Endothelial cell of umbilical vein (primary cell): ENCODE measurements at places on chromosomes 7 and 10. TPM values are rescaled to one million over a fixed set of nuclear protein-coding genes. Genes with fewer than 3 reads are reported as not detected.

DNA sequence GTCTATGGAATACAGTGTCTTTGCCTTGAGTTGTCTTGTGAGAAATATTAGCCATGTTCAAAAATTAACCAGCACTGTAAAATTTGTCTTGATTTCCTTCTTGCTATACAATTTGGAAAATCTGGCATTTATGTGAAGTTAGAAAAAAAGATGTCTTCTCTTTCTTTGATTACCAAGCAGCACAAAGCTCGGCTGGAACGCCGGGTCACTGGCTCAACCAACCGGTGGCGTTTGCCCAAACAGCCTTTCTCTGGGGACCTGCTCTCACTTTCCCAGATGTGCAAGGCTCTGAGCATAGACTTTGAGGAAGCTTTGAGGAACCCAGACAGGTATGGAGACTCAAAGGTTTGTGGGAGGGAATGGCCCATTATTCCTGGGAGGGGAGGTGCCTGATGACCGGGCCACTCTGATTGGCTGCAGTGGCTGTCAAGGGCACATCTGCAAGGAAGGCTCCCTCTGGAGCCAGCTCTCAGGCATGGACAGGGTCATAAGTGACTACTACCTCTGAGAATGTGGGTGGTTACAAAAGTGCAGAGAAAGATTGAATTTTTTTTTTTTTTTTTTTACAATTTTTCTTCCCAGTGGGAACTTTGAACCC is 5.6 kb downstream of the BTBD16 start:
- DNase-seq, result no peak

GRCh38 chr7:91228327-91228726 is 35.9 kb upstream of the FZD1 start:
- peak; percentile 53 for DNase-seq

GRCh38 chr7:151241755-151242096 is 6.8 kb downstream of the SMARCD3 start:
- no peak for DNase-seq

DNA sequence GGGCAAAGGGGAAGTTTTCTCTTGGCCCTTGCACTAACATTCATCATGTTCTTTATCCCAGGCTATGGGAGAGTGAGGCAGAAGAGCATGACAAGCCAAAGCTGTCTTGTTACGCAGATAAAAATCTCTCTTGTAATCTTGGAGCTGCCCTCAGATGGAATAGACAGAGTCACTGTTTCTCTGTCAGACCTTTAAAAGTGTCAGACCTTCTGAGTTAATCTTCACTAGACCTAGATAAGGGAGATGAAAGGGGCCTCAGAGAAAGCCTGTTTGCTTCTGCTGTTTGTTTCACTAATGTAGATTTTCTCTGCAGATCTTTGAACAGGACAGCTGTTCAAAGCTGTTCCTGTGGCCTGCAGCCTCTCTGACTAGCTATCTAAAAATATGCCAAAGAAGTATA is 112.9 kb downstream of the KIF20B start:
- no peak for DNase-seq

GRCh38 chr10:19048891-19049290 is 290 bp downstream of the MALRD1 start:
- no peak for DNase-seq

The ADARB2 gene
- total RNA-seq, result not detected in 2 replicates

The FAM25A gene
- not detected in 2 replicates for total RNA-seq

- DNase-seq, result no peak
Measured at GRCh38 chr7:33388332-33388731, 259.0 kb downstream of the BBS9 start.

DNA sequence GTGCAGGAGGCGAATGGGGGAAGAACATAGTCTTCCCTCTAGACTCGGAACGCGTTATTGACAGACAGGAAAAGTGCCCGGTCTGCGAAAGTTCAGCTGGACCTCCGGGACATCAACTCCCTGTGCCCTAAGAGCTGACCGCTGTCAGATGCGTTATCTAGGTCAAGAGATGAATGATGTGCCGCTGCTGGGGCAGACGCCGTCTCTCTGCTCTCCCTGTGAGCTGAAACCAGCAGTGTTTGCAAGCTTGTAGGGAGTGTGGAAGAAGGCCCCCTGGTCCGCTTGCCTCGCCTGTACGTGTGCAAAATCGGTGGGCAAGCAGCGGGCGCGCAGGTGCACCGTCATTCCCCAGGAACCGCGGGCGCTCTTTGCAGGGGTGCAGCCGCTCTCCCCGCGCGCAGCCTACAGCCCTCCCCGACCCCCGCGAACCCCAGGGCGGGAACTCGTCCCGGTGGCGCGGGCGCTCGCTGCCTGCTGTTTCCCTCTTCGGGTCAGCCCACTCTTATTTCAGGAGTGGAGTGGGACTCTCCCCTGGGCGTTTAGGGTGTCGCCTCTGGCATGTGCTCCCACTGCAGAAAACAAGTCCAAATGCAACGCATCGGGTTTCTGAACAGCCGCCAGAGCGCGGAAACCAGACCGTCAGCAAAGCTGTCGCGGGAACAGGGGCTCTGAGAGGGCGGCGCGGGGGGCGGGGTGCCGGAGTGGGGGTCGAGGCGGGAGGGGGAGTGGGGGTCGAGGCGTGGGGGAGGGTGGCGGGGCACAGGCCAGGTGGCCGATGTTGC is 1.8 kb upstream of the PFKFB3 start:
- peak; percentile 53 for DNase-seq

DNA sequence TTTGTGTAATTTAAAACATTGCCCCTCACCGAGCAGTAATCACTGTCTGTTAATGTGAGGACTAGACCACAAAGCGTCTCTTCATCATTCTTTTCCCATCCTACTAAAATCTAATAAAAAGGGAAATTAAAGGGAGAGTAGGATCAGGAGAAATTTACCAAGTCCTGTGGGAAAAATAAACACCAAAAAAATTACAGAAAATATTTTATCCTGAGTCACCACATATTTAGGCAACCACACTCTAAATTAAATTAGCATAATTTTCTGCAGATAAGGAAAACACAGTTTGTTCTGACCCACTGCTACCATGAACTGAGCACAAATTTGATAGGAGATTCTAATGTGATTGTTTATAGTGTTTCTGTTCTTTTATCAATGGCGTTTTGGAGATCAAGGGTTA is 49.3 kb downstream of the CCDC6 start:
- DNase-seq, result no peak

- DNase-seq, result peak; percentile 76
Measured at GRCh38 chr10:8150401-8150905, 96.0 kb downstream of the GATA3 start.

The GCK gene
- 0.32 and 0.51 TPM in 2 replicates for total RNA-seq

The GIMAP6 gene
- 85.0 and 87.8 TPM in 2 replicates for total RNA-seq

- no peak for DNase-seq
Measured at GRCh38 chr10:15483215-15484075, 112.4 kb upstream of the FAM171A1 start.

DNA sequence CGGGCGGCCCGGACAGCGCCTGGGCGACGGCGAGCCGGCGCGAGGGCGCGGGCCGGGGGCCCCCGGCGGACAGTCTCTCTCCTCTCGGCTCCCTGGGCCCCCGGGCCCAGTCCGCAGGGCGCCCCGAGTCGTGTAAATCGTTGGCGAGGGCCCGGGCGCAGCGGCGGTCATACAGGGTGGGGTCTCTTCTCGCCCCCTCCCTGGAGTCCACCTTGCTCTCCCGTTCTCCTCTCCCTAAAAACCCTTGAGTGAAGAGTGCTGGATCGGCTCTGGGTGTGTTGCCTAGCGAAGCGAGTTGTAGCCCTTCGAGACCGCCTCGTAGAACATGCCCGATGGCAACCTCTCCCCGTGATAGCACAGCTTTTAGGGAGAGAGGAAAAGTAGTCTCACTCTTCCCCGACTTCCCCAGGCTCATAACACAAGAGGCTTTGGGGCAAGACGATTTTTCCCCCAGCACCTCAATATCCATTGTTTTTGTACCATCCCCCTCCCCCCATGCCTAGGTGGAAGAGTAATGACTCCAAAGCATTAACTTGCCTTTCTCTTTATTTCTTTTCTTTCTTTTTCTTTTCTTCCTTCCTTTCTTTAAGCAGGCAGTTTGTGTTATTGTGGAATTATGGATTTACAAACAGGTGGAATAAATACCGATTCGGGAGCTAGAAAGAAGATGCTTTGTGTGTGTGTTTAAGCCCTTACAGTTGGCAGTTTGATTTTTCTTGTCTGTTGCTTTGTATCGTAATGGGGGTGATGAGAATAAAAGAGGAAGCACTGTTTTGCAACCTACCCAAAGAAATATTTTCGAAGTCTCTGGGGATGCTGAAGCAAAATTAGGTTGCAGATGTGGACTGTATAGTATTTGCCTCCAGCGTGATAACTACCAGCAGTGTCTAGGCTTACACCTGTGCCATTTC is 822 bp downstream of the SHOC2 start:
- DNase-seq, result peak; percentile 57

The DRGX gene
- total RNA-seq, result not detected in 2 replicates

The PLPP4 gene
- total RNA-seq, result 15.5 and 17.1 TPM in 2 replicates

- DNase-seq, result peak; percentile 54
Measured at GRCh38 chr7:10973942-10974911, 555 bp downstream of the PHF14 start.

GRCh38 chr10:3060481-3060889 is 6.9 kb upstream of the PFKP start:
- DNase-seq, result no peak

- DNase-seq, result no peak
Measured at GRCh38 chr10:16848562-16849154, 31.4 kb upstream of the RSU1 start.

DNA sequence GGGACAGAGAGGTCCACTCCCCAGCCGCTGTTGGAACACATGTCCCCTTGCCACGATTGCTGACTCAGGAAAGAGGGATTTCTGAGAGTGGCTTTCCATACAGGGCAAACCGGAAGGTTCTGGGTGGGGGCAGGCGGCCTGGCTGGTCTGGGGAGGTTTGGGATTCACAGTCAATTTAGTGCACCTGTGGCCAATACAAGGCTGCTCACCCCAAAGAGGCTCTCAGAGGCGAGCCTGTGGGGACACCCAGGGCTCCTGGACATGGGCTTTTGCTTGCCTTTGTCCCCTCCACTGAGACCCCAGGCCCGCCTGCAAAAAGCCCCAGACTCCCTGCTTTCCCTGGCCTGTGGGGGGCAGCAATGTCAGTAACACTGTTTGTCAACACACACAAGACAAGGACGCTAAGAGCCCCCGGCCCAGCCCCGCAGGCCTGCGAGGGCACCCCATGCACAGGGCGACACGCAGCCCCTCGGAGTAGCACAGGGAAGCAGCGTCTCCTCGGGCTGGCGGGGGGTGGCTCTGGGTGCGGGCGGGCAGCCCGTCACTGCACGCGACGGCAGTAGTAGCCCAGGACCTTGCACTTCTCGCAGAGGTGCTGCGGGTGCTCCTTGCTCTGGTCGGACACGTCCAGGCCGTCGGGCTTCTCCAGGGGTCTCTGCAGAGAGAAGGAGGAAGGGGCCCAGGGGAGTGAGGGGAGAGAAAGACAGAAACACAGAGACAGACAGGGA is 38.7 kb downstream of the PPIF start:
- DNase-seq, result no peak

The LIPK gene
- not detected in 2 replicates for total RNA-seq

- DNase-seq, result no peak
Measured at GRCh38 chr7:158270106-158270775, 317.4 kb downstream of the PTPRN2 start.

- no peak for DNase-seq
Measured at GRCh38 chr10:12908773-12909172, 92.7 kb downstream of the CCDC3 start.

The EN2 gene
- total RNA-seq, result not detected in 2 replicates

The NPC1L1 gene
- total RNA-seq, result not detected in 2 replicates

- no peak for DNase-seq
Measured at GRCh38 chr7:104230606-104231005, 22.8 kb upstream of the ORC5 start.

DNA sequence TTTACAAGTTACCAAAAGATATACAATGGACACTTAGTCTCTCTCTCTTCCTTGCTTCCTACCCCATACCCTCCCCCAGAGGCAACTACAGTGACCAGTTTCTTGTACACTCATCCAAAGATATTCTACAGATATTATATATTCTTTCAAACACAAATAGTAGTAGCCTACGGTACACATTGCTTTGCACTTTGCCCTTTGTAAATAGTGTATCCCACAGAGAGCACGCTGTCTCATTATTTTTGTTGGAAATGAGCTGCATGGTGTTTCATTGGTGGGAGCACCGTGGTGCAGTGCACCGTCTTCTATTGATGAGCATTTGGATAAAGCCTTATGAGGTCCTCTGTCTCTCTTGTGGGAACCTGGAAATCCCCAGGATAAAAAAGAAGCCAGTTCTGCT is 24.2 kb downstream of the STRA8 start:
- no peak for DNase-seq

The CDH23 gene
- not detected in 2 replicates for total RNA-seq

DNA sequence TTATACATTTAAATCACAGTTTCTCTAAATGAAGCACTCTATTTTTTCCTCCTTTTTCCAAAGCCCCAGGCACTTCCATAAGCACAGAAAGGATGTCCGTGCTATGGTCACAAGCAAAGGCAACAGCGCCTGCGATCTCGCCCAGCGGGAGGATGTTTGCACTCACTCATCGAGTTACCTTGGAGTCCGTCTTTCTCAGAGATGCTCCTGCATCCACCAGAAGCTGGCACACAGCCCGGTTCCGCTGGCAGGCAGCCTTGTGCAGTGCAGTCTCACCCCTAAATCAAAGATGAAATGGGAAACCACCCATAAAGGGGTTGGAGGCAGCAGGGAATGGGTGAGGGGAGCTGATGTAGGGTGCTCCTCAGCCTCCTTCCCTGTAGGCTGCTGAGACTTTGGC is 51.9 kb upstream of the PTN start:
- no peak for DNase-seq

The GPNMB gene
- 0.33 and 0.35 TPM in 2 replicates for total RNA-seq

DNA sequence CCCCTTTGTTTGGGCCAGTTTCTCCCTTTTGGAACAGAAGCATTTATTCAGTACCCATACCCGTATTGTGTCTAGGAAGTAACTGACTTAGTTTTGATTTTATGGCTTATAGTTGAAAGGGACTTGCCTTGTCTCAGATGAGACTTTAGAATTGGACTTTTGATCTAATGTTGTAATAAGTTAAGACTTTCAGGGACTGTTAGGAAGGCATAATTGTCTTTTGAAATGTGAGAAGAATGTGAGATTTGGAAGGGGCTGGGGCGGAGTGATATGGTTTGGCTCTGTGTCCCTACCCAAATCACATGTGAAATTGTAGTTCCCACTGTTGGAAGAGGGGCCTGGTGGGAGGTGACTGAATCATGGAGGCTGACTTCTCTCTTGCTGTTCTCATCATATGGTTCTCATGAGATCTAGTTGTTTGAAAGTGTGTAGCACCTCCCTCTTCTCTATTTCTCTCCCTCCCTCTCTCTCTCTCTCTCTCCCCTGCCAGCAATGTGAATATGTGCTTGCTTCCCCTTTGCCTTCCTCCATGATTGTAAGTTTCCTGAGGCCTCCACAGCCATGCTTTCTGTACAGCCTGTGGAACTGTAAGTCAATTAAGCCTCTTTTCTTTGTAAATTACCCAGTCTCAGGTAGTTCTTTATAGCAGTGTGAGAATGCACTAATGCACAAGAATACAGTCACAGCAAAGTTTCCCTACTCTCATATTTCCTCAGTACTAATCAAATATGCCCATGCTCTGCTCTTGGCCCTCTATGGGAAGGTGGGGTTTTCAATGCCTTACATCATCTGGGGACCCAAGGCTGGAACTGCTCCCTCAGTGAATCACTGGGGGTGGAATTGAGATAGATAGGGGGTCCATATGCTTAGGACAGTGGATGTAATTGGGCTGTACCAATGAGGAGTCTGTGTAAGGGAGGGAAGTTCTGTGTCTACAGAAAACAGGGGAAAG is 17.2 kb upstream of the AKR1C1 start:
- DNase-seq, result no peak

The CDC14C gene
- not detected in 2 replicates for total RNA-seq
